Left lung (tissue), 14 donors: ENCODE measurements at places on chromosomes 11 and 22.

DNA sequence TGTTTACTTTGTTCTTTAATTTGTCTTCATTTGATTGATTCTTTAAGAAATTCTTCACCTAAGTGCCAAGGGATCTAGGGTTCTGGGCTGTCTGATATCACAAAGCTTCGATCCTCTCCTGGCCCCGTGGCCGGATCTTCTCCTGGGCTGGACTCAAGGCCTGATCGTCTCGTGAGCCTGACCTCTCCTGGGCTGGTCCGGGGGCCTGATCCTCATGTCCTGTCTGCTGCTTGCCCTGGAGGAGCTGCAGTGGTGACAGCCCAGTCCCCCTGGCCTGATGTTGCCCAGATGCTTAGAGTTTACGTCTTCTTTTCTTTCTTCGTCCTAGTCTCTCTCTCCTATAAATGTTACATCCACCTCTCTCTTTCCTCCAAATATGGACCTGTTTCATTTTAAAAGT is 3.3 kb downstream of the NADSYN1 start:
- no peak for DNase-seq

- DNase-seq, result no peak
These were observed 664 bp downstream of the PTGDR2 start for GRCh38 chr11:60854847-60855725.

GRCh38 chr11:44034639-44035038 is 13.1 kb upstream of the ACCSL start:
- no peak for DNase-seq

DNA sequence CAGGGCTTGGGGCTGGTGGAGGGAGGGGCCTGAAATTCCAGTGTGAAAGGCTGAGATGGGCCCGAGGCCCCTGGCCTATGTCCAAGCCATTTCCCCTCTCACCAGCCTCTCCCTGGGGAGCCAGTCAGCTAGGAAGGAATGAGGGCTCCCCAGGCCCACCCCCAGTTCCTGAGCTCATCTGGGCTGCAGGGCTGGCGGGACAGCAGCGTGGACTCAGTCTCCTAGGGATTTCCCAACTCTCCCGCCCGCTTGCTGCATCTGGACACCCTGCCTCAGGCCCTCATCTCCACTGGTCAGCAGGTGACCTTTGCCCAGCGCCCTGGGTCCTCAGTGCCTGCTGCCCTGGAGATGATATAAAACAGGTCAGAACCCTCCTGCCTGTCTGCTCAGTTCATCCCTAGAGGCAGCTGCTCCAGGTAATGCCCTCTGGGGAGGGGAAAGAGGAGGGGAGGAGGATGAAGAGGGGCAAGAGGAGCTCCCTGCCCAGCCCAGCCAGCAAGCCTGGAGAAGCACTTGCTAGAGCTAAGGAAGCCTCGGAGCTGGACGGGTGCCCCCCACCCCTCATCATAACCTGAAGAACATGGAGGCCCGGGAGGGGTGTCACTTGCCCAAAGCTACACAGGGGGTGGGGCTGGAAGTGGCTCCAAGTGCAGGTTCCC is at the start of gene APOC3:
Gene APOC3 (plus strand): TSS at position 383 of the 659 bp plus-strand sequence. CDS start 676 bp downstream, outside the sequence.
- no peak for DNase-seq

- peak; percentile 33 for DNase-seq
These were observed 511 bp downstream of the RAC2 start for GRCh38 chr22:37243402-37244113.

- DNase-seq, result no peak
These were observed 9.7 kb downstream of the CD5 start for GRCh38 chr11:61111786-61112517.

- no peak for DNase-seq
These were observed 22.2 kb downstream of the DKK3 start for GRCh38 chr11:11985954-11986949.

DNA sequence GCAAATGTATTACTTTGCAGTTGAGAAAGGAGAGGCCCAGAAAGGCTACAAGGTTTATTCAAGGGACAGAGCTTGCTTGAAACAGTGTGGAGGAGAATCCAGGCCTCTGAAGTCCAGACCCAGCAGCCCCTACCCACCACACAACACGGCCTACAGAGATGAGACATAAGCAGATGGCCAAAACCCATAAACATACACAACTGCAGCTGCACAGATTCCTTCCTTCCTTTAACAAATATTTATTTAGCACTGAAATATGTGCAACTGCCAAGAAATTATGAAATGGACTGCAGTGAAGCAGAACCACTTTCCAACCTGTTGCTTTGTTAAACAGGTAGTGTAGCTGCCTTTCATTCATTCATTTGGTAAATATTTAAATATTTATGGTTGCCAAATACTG is 122.3 kb downstream of the SPATA19 start:
- DNase-seq, result peak; percentile 23
